Pericardium fibroblast (primary cell): ENCODE measurements at places on chromosomes 11 and 22. TPM values are rescaled to one million over a fixed set of nuclear protein-coding genes. Genes with fewer than 3 reads are reported as not detected.

KRTAP5-7 gene
- total RNA-seq = not detected in 2 replicates

EIF3D gene
- 263 and 280 TPM in 2 replicates for total RNA-seq

GALNT18 gene
- total RNA-seq = 0.70 and 1.5 TPM in 2 replicates

RHOD gene
- total RNA-seq = 23.5 and 28.9 TPM in 2 replicates

APOBEC3C gene
- 15.9 and 30.5 TPM in 2 replicates for total RNA-seq

OR10D3 gene
- not detected in 2 replicates for total RNA-seq

RBMXL2 gene
- not detected in 2 replicates for total RNA-seq

CFAP300 gene
- 2.0 and 10.3 TPM in 2 replicates for total RNA-seq

ASCL2 gene
- 0.17 TPM in 1 of 2 replicates, not detected in the other for total RNA-seq

GUCY1A2 gene
- total RNA-seq = 4.7 and 7.0 TPM in 2 replicates

ZNRF3 gene
- 3.6 and 3.9 TPM in 2 replicates for total RNA-seq

TSGA10IP gene
- not detected in 2 replicates for total RNA-seq

POTEH gene
- not detected in 2 replicates for total RNA-seq

KCNA4 gene
- total RNA-seq = 0.58 and 1.2 TPM in 2 replicates

GRK3 gene
- total RNA-seq = 0.70 and 1.4 TPM in 2 replicates

KLHL35 gene
- 1.0 and 4.7 TPM in 2 replicates for total RNA-seq

BDNF gene
- total RNA-seq = 0.34 and 4.1 TPM in 2 replicates

C11orf16 gene
- not detected in 2 replicates for total RNA-seq

CCDC89 gene
- 2.0 and 4.7 TPM in 2 replicates for total RNA-seq

BTG4 gene
- not detected in 2 replicates for total RNA-seq

GAS2 gene
- 1.6 and 2.4 TPM in 2 replicates for total RNA-seq

ANKK1 gene
- total RNA-seq = 0.12 TPM in 1 of 2 replicates, not detected in the other

FGF3 gene
- total RNA-seq = not detected in 2 replicates

APOL2 gene
- 38.4 and 45.0 TPM in 2 replicates for total RNA-seq

OR4C5 gene
- total RNA-seq = not detected in 2 replicates

MRGPRX3 gene
- not detected in 2 replicates for total RNA-seq

OSM gene
- not detected in 2 replicates for total RNA-seq

SLN gene
- total RNA-seq = 0.17 TPM in 1 of 2 replicates, not detected in the other

KDM4D gene
- 0.35 and 0.77 TPM in 2 replicates for total RNA-seq

CASP1 gene
- total RNA-seq = 4.8 and 13.9 TPM in 2 replicates

SFI1 gene
- 5.3 and 8.6 TPM in 2 replicates for total RNA-seq

KCNJ11 gene
- total RNA-seq = not detected in 2 replicates

MMP10 gene
- total RNA-seq = 0.12 and 1.7 TPM in 2 replicates

PANX2 gene
- total RNA-seq = 0.35 and 0.60 TPM in 2 replicates

NUCB2 gene
- 33.1 and 93.5 TPM in 2 replicates for total RNA-seq

CHRNA10 gene
- total RNA-seq = 0.12 and 1.0 TPM in 2 replicates

THYN1 gene
- total RNA-seq = 27.7 and 45.9 TPM in 2 replicates
